ENCODE measurements at places on chromosomes 2 and 18.

GRCh38 chr18:59033359-59033758 is 106.3 kb upstream of the SEC11C start:
- no peak for DNase-seq

- DNase-seq: no peak
Observed at GRCh38 chr2:105522645-105523044, 123.8 kb upstream of the FHL2 start.

GRCh38 chr2:74261204-74261864 is 62.9 kb downstream of the MTHFD2 start:
- DNase-seq: no peak

GRCh38 chr2:136110526-136110925 is 7.4 kb downstream of the CXCR4 start:
- no peak for DNase-seq

DNA sequence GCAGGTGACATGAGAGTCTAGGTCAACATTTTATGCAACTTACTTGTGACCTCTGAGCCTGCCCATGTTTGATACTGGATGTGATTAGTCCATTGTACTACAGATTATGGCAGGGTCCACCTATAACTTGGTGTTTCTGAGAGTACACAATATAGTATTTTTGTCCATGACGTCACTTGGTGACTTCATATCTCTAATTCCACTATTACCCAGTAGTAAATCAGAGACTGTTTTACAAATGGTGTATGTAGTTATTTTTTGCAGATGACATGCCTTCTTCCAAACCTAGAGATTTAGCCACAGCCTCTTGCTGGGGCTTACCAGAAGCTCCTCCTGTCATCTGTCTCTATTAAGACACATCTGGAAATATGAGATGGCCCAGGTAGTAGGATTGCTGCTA is 24.6 kb upstream of the TMX3 start:
- DNase-seq: no peak

DNA sequence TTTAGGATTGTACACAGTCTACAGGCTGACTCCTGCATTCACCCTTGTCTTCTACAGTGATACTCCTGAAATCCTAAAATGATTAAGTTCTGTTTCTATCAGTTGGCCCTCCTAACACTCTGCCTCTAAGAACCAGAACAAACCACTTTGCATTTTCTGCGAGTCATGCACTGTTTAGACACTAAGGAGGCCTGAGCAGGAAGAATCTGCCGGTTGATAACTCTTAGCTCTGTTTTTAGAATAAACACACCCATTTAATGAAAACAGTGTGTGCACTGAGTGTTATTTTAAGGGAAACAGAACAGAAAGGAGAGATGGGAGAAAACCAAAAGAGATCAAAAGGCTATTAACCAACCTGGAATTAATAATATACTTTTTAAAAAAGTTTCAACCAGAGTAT is 22.9 kb upstream of the SSB start:
- no peak for DNase-seq

- DNase-seq: no peak
Observed at GRCh38 chr2:72916743-72917137, 579 bp upstream of the EMX1 start.

GRCh38 chr2:231936491-231936890 is 10.3 kb upstream of the NPPC start:
- DNase-seq: no peak

- no peak for DNase-seq
Observed at GRCh38 chr2:65420712-65421431, 11.5 kb downstream of the SPRED2 start.

Measured in T-helper 17 cell (primary cell).